ENCODE measurements at places on chromosomes 16 and 17.

DNA sequence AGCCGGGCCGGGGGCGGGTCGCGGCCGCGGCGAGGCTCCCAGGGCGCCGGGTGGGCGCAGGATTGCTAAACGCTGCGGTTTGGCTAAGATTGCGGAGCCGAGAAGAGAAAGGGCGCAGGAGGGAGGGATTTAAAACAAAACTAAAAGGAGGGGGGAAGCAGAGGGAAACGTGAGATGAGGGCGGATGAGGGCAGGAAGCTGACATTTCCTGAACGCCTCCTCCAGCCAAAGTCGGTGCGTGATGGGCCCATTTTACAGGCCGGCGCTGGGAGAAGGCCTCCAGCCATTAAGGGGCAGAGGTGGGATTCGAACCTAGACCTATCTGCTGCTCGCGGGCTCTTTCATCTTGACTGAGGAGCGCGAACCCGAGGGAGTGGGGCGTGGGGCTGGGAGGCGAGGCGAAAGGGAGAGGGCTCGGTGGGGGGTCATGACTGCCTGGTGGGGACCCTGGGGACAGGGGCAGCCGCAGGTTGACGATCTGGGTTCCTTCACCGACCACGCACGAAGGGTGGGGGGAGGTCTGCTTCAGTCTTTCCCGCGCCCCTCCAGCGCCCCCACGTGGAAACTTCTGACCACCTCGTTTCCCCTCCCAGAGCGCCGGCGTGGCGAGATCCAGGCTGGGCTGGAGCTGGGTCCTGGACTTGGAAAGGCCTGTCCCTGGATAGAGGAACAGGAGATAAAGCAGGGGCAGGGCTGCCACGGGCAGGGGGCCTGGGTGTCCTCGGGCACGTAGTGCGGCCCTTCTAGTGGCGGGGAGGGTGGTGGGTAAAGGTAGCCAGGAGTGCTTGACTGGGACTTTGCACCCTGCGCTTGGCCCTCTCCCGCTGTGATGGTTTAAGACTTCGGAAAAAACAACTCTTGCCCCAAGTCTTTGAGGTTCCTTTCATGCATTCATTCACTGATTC, 3.8 kb upstream of the TAC4 start:
- peak; percentile 31 for DNase-seq

GRCh38 chr17:205148-205669, 23.8 kb upstream of the DOC2B start:
- DNase-seq, result no peak

GRCh38 chr17:57206928-57207327, 49.4 kb upstream of the MSI2 start:
- no peak for DNase-seq

DNA sequence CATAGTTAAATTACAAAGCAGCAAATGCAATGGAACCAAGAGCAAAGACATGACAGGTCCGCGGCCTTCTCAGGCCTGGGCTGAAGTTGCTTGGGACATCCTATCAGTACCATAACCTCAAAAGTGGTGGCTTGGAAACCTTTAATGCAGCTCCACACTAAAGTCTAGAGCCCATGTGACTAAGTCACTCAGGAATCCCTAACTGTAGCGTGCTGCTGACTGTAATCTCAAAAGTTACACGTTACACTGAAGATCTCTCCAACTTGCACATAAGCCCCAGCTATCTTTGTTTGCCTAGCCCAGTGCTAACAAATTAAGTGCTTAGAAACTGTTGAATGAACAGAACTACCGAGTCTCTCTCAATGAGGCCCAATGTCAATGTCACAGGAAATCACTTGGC, 27.8 kb downstream of the NUP88 start:
- no peak for DNase-seq

DNA sequence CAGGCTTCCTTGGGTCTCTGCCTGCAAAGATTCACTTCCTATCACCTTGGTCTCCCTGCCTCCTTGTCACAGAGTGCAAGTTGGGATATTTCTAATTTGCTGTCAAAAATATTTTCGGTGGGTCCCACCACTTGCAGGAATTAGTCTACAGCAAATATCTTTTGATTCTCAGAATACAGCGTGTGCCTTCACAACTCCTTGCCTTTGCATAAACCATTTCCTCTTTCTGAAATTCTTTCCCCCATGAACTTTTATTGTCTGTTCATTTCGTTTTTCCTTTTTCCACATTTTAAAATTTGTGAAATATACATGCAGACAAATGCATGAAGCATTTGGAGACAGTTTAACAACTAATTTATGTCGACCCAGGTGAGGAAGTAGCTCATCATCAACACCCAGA, 60.0 kb downstream of the HS3ST3B1 start:
- DNase-seq, result no peak

DNA sequence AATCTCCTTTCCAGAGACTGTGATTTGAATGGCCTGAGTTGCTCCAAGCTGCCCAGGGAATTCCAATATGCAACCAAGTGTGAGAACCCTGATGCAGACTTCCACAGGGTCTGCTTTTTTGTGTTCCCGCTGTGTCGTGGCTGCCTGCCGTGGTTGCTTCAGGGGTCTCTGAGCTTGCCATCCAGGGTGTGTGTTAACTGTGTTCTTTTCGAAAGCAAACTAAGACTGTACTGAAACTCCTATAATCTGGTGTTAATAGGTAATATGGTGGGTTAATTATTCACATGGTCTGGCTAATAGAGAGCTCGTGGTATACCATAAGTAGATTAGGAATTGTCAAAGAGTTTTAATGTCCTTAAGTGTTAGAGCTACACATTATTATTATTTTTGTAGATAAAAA, 20.7 kb downstream of the UBN1 start:
- no peak for DNase-seq

GRCh38 chr16:61131447-61131846, 904.8 kb downstream of the CDH8 start:
- no peak for DNase-seq

DNA sequence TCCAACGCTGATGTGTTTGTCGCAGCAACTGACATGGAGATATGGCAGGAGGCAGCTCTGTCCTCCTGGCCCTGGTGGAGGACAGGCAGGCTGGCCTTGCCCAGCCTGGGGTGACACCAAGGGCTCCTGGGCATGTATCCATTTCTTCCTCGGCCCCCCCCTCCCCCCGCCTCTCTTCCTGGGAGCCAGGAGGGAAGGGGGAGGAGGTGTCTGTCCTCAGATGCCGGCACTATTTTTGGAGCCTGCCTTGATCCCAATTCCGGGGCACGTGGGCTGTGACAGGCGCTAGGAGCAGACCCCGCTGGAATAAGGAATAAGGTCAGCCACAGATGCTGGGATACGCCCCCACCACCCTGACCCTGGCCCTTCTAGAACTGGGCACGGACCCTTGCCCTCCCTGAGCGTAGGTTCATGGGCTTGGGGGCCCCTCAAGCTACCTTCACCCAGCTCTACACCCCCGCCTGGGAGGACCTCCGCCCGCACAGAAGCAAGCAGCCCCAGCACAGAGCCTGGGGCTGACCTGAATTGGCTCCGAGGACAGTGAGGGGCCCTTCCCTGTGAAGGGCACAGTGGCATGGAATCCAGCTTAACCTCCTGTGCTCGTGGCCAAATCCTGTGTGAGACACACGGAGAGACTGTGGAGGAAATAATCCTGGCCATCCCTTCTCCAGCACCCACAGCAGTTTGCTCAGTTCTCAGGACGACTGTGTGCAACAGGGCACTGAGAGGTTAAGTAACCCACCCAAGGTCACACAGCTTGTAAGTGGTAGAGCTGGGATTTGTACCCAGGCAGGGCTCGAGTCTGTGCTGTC, 24.1 kb downstream of the SEC14L5 start:
- no peak for DNase-seq

DNA sequence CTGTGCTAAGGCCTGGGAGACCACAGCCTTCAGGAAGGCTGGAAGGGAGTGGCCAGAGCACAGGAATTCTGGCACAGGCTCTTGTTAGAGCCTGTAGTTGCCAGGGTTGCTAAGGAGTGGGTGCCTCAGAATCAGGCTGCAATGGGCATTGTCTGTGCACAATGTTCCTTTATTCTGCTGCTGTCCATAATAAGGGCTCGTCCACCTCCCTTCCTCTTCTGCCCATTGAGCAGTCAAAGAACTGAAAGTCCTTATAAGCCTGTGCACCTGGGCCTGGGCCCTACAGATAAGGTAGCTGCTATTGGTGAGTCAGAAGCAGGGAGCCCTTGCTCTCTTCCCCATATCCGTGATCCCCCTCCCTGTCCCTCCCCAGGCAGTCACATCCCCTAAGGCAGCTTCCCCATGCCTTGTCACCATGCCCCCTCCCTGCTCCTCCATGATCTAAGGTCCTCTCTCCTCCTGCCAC, 5.4 kb upstream of the CNGB1 start:
- no peak for DNase-seq

DNA sequence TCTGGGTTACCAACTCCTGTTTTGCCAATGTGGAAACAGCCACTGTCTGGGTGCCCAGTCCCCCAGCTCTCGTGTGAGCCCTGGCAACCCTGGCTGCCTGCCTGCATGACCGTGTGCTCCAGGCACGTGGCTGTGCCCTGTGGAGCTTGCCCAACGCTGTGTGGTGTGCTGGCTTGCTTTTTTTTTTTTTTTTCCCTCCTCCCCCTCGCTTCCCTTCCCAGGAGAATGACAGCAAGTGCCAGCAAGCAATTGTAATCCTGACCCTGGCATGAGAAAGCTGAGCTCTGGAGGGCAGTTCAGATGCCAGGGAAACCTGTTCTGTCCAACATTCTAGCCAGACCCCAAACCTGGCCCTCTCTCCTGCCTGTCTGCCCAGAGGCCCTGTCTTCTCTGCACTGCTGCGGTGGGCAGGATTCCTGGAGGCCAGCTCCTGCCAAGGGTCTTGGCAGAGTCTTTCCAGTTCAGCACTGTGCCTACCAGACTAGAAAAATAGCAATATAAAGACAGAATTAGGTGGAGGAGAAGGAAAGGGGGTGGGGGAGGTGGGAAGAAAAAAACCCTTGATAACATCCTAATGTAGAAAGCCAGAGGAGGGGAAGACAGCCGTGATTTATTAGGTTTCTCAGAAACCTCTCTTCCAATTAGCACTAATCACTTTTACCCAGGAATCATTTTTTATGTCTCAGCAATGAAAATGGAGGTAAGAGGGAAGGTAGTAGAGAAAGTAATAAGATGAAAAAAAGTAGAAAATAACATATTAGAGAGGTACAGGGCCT, 9.0 kb downstream of the HLF start:
- DNase-seq, result no peak

DNA sequence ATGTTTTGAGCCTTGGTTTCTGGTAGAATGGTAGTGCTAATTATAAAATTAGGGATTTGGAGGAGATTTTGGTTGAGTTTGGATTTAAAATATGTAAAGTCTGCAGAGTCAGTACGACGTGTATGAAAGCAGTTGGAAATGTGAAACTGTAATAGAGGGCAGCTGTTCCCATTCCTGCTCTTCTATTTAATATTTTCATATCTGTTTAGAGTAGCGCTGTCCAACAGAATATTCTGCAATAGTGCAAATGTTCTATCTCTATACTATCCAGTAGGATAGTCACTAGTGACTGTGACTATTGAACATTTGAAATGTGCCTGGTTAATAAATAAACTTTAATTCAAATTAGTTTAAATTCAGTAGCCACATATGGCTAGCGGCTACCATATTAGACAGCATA, 443.4 kb upstream of the SOX9 start:
- DNase-seq, result no peak

DNA sequence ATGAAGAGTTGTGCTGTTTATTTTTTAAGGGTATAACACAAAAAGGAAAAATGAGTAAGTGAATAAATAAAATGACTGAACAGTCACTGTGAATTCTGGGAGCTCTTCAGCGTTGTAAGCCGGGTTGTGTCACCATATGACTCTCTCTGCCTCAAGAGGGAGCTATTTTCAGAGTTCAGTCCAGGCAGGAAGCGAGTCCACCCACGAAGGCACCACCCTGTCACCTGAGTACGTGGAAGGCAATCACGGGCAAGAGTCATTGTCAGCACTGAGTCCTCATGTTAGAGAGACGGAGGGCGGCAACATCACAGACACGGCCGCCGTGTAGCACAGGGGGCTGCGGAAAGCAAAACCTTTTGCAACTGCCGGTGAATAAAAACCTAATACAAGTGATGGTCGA, 227.6 kb downstream of the UTP18 start:
- DNase-seq, result no peak

DNA sequence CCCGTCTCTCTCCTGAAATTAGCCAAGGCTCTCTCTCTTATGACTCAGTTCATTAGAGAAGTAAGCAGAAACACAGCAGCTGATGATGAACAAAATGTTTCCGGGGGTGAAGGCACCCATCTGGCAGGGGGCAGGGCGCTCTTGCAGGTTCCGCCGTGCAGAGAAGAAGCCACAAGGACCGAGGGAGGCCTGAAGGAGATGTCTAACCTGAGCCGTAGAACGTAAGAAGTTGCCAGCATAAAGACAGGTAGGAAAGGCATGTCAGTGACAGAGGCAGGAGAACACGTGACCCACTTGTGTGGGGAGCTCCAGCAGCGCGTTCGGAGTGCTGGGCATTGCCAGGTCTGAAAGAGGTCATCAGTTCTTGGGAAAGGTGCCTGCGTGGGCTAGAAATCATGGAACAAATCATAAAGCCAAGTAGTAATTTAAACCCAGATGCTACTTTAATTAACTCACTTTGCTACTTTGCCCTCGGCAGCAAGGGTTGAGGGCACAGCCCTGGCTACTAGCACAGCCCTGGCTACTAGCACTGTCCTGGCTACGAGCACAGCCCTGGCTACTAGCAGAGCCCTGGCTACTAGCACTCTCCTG, 198.6 kb downstream of the RPTOR start:
- DNase-seq, result no peak

- DNase-seq, result no peak
Measured at GRCh38 chr16:54265575-54266107, 20.9 kb downstream of the IRX3 start.

- no peak for DNase-seq
Measured at GRCh38 chr17:1179112-1179817, 516 bp downstream of the ABR start.

DNA sequence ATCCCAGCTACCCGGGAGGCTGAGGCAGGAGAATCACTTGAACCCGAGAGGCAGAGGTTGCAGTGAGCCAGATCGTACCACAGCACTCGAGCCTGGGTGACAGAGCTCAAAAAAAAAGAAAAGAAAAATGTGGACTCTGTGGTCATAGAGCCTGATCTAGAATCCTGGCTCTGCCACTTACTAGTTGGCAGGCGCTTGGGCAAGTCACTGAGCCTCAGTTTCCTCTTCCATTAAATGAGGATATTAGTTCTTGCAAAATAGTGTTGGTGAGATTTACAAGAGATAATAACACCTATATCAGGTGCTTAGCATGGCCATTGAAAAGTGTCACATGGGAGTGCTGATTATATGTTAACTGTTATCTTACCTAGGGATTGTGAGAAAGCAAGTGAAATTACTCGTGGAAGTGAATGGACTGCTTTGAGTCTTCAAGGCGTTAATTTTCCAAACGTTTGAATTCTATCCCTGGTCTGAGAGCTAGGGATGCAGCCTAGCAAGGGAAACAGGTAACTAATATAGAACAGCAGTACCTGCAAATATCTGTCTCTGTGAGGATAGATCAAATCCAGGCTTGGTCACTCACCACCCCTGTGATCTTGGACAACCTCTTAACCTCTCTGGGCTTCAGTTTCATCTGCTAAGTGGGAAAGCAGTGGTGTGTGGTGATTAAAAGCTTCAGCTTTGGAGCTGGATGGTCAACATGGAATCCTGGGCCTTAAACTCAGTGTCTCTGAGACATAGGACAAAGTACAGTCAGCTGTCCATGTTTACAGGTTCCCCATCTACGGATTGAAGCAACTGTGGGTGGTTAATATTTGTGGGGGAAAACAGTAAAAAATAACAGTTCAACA, 953 bp upstream of the NSMCE1 start:
- no peak for DNase-seq
